ENCODE measurements at places on chromosomes 1 and 21.
A peak's percentile ranks its signal among the peaks of the same experiment; 100 is the strongest.

DNA sequence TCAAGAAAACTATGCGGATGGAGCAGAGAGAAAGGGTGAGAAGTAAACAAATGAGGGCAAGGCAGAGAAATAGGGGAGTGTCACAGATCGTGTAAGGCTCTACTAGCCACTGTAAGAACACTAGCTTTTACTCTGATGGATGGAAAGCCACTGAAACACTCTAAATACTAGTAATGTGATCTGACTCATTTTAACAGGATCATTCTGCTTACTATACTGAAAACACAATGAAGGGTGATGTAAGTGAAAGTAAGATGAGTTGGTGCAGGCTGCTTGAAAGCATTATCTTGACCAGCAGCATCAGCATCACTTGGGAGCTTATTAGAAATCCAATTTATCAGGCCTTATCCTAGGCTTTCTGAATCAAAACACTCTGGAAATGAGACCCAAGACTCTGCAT is 32.7 kb downstream of the TUT4 start:
- no peak for DNase-seq

DNA sequence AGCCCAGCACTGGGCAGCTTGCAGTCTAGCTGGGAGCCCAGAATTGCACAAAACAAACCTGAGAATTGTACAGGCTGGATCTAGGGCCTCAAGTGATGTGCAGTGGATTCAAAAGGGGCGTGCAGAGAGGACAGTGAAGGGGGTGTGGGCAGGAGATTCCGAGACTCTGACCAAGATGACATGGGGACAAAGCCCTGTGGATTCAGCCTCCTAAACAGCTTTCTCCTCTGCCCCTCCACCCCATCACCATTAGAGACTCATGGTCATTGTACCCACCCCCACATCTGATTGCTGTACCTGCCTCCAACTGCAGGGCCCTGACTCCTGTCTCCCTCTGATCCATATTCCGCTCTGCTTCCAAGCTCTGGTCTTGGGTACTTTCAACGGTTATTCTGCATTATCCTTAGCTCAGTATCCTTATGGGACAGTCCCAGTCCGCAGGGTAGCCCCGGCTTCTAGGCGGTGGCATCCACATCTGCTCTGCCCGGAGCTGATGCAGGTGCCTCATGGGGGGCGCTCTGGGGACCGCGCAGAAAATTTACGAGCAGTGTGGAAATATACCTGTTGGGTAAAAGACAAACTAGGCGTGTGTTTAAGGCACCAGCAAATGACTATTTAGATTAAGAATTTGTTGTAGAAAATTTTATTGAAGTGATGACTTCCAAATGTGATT is 1.7 kb upstream of the BMP8A start:
- DNase-seq = no peak

DNA sequence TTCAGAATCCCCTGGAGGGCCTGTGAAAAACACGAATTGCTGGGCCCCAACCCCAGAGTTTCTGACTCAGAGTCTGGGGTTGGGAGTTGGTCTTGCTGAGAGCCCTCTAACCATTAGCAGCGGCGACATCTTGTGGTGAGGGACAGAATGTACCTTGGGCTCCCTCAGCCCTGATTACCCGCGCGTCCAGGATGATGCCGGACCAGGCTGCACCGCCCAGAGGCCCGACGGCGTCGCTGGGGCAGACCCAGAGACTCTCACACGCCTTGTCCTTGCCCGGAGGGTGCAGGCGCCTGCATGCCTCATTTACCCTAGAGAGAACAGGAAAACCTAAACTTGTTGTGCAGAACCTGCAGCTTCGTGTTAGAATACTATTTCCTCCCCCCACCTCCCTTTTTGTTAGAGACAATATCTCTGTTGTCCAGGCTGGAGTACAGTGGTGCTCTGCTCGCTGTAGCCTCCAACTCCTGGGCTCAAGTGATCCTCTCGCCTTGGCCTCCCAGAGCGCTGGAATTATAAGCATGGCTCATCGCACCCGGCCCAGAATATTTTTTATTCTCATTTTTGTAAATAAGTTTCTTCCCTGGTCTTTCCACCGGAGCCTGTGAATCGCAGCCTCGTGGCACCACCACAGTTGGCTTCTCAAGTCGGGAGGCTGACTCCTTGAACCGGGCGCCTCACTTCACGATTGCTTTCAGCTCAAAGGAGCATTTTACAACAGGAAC is 22.2 kb upstream of the RD3 start:
- peak; percentile 80 for DNase-seq

DNA sequence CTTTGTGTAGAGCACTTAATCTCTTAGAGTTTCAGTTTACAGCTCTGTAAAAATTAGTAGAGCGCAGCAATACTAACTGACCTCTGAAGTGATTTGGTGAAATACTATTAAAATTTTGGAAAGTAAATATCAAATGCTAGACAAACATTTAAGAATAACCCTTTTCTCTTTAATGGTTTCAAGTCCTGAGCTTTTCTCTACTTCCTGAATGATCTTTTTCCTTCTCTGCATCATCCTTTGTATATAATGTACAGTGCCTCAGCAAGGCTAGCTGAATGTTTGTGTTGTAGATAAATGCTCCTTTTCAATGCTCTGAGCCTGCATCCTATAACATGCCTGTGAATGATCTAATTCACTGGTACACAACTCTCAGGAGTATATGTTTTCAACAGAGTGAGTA is 272.9 kb downstream of the ADGRL2 start:
- DNase-seq = no peak

DNA sequence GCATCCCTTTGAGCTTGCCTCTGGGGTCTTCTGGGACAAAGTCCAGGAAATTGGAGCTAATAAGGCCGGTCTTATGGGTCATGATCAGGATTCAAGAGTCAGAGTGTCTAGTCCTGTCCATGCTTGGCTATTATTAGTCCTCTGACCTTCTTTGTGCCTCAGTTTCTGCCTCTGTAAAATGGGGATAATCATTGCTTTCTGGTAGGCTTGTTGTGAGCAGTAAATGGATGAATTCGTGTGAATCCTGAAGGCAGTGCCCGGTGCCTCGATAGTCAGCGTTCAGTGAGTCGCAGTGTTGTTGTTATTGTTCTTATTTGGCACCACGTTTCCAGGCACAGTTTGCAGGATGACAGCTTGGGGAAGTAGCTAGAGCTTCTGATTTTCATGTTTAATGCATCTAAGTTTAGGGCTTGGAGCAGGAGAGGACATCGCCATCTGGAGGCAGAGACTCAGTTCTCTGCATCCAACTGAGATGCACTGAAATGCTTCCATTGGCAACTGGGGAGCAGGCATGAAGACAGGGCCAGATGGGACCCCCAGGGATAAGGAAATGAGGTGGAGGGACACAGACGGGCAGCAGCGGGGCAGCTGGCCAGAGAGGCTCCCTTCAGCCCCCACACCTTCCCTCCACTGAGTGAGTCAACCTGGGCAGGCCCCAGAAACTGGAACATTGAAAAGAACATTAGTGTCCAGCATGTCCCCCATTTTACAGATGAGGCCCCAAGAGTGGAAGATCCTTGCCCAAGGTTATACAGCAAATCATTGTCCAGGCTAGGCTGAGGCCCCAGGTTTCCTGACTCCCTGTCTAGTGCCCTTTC is 160.3 kb downstream of the PTPRU start:
- no peak for DNase-seq

GRCh38 chr1:199272139-199272544 is 633.3 kb downstream of the PTPRC start:
- no peak for DNase-seq

GRCh38 chr1:183126528-183126927 is 59.5 kb upstream of the LAMC2 start:
- no peak for DNase-seq
